GM13977 (cell line): ENCODE measurements at places on chromosomes 6 and 20.

- no peak for DNase-seq
Measured at GRCh38 chr6:111823831-111824607, 49.2 kb downstream of the FYN start.

GRCh38 chr20:5211803-5212714, 85.3 kb downstream of the CDS2 start:
- DNase-seq = no peak

DNA sequence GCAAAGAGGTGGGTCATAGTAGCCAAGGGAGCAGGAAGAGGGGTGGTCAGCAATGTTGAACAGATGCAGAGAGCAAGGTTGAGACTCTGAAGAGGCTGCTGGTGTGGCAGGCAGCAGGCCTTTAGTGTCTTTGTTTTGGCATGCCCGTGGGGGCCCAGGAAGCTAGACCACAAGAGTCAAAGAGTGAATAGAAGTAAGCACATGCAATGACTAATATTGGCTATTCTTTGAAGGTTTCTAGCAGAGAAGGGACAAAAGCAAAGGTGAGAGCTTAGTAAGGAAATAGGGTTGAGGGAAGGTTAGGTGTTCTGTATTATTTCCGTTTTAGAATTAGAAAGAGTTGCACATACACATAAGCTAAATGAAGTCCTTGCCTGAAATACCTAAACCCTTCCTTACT, 18.8 kb downstream of the TDRD6 start:
- DNase-seq = no peak

GRCh38 chr6:92888316-92888715, 531.0 kb downstream of the EPHA7 start:
- DNase-seq = no peak

DNA sequence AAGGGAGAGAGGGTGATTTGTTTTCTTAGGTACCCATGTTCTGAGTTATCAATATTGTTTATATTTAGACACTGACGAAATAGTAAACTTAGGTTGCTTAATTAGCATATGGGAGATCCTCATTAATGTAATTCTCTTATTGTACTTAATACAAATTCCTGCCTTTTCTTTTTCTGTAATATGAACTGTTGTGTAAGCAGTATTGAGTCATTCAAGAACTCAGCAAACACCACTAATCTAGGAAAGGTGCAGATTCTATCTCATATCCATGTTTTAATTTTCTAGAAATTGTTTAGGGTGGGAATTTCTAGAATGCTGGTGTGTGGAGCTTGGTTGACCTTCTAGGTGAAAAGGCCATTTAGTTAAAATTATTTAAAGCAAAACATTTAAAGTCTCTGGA, 216.0 kb downstream of the ZFAND3 start:
- DNase-seq = no peak

GRCh38 chr20:5977223-5977622, 26.8 kb downstream of the MCM8 start:
- no peak for DNase-seq

GRCh38 chr6:160103825-160104100, 17.9 kb upstream of the SLC22A1 start:
- DNase-seq = no peak

- DNase-seq = no peak
Measured at GRCh38 chr20:57792386-57793080, 82.7 kb upstream of the PMEPA1 start.

GRCh38 chr6:15382712-15383111, 136.8 kb downstream of the JARID2 start:
- DNase-seq = no peak

DNA sequence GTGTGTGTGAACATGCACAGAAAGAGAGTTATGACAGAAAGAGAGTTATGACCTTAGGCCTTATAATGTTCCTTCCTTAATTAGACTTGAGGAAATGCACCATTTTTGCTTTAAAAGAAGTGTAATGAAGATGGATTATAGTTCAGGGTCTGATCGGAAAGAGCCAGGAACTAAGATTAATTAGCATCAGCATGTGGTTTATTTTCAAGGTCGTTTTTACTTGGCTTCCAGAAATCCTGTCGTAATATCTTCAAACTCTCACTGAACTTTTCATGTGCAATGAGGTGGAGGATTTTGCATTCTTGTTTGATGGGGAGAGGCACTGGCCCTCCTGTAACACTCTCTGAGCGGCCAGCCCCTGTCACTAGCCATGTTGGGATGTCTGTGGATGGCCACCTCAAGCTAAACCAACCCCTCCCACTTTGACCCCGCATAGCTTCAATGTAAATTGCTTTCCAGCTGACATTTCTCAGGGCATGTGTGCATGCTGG, 116.8 kb downstream of the CDC5L start:
- no peak for DNase-seq

GRCh38 chr6:41449399-41450245, 96.6 kb upstream of the FOXP4 start:
- no peak for DNase-seq

DNA sequence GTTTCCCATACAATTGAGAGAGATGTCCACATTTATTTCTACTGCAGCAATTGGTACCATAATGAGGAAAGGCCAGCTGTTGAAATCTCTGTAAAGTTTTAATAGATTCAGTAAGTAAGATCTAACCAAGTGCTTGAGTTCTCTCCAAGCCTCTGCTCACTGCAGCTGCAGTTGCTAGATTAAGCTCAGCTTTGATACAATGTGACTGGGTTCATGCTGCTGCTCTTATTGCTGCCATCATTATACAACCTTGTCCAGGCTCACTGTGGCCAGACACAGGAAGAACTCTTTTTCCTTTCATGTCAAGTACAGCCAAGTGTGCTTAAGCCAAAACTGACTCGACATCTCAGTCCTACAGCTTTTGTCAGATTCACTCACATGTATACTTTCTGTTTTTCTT, 423.5 kb downstream of the GJA1 start:
- no peak for DNase-seq

DNA sequence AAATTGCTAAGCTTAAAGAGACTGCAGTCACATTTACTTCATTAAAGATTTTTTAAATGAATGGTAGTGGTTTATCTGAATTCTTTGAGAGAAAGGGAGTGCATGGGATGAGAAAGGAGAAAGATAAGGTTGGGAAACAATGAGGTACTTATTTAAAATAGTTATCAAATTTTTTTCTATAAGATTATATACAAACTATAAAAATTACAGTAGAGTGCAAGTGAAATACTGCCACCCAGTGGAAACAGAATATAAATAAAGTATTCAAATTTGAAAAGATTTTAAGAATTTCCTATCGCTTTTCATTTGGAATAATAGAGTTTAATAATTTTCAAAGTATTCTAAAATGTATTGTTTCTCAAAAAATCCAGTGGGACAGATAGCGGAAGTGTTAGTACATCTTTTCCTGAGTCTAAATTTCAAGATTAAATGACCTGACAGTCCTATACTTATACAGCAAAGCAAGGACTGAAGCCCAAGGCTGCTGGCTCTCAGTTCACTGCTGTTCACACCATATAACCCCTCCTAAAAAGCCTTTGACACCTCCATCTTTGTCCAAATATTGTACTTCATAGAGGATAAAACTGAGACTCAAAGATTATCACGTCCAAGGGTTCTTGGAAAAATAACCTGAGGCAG, 31.1 kb downstream of the EPM2A start:
- DNase-seq = peak; percentile 4

DNA sequence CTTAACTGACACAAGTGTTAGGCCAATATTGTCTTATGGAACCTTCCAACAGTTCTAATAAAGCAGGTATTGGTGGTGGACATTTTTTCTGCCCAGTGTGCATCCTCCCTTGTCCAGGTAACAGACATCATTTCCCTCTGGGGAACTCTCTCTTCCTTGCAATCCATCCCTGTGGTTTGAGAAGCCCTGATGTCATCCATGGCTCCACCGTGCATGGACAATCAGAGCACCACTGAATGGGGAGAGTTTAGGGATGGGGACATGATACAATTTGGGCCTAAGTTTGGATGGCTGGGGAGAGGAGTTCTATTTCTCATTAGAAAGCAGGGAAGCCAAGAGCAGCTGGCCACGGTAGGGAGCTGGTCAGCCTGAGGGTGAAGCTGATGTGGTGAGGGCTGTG, 60.2 kb upstream of the ZFP64 start:
- DNase-seq = no peak

- no peak for DNase-seq
Measured at GRCh38 chr20:56842056-56842455, 212.9 kb downstream of the TFAP2C start.

- no peak for DNase-seq
Measured at GRCh38 chr6:45327956-45328522, at the start of gene RUNX2. Gene RUNX2 (plus strand): TSS chr6:45328330. CDS start chr6:45328727, 397 bp downstream.

DNA sequence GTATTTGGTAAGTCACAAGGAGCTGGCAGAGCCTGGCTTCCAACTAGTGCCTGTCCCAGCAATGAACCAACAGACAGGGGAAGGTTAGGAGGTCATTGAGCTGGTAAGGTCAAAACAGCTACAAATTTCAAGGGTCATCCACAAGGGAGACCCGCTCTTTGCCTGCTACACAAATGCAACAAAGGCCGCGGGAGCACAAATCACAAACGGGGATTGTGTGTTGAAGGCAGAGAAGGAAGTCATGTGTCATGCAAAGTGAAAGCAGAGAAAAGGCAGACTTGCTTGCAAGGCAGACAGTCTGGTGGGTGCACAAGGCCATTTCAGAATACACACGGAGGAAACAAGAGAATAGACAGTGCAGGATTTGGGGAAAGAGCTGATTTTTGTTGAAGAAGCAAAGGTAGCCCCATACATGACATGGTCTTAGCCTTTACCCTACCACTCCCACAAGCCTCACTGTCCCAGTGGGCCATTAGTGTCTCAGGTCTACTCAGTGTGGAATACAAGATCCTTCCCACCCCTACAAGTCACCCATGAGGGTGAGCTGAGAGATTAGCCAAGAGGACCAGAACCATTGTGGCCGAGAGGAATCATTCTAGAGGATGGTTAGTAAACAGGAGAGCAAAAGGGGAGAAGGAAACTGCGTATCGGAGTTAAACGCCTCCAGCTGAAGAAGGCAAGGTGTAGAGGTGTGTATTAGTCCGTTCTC, 18.1 kb upstream of the SAMHD1 start:
- no peak for DNase-seq
